ENCODE measurements at places on chromosomes 16 and 17.

DNA sequence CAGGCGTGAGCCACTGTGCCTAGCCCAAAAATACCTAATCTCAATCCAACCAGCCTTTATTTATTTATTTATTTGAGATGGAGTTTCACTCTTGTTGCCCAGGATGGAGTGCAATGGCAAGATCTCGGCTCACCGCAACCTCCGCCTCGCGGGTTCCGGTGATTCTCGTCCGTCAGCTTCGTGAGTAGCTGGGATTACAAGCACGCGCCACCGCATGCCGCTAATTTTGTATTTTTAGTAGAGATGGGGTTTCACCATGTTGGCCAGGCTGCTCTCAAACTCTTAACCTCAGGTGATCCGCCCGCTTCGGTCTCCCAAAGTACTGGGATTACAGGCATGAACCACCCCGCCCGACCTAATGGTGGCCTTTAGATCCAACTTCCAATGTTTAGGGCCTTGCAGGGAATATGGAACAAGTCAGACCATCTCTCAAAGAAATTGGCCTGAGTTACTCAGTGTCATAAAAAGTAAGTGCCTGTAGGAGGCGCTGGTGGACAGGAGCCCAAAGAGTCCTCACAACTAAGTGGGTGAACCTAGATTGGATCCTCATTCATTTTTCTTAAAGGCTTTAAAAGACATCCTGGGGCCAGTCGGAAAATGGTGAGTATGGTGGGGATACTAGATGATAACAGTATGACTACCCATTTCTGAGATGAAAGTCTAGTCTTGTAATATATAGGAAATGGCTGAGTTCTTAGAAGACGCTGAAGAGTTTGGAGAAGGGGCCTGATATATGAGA is 4.6 kb downstream of the ZSCAN10 start:
- no peak for DNase-seq

DNA sequence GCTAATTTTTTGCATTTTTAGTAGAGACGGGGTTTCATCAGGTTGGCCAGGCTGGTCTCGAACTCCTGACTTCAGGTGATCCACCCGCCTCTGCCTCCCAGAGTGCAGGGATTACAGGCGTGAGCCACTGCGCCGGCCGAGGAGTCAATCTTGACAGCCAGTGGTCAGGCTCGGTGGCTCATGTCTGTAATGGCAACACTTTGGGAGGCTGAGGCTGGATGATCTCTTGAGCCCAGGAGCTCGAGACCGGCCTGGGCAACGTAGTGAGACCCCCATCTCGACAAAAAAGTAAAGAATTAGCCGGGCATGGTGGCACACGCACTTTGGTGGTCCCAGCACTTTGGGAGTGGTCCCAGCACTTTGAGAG is 608 bp upstream of the PGS1 start:
- no peak for DNase-seq

GRCh38 chr16:30060836-30061554 is 4.6 kb upstream of the ALDOA start:
- no peak for DNase-seq

- no peak for DNase-seq
These were observed 35.5 kb downstream of the UBN1 start for GRCh38 chr16:4882633-4883285.

- no peak for DNase-seq
These were observed 1.8 kb downstream of the IL27 start for GRCh38 chr16:28504707-28505404.

GRCh38 chr16:24734382-24734781 is 4.9 kb downstream of the TNRC6A start:
- no peak for DNase-seq

DNA sequence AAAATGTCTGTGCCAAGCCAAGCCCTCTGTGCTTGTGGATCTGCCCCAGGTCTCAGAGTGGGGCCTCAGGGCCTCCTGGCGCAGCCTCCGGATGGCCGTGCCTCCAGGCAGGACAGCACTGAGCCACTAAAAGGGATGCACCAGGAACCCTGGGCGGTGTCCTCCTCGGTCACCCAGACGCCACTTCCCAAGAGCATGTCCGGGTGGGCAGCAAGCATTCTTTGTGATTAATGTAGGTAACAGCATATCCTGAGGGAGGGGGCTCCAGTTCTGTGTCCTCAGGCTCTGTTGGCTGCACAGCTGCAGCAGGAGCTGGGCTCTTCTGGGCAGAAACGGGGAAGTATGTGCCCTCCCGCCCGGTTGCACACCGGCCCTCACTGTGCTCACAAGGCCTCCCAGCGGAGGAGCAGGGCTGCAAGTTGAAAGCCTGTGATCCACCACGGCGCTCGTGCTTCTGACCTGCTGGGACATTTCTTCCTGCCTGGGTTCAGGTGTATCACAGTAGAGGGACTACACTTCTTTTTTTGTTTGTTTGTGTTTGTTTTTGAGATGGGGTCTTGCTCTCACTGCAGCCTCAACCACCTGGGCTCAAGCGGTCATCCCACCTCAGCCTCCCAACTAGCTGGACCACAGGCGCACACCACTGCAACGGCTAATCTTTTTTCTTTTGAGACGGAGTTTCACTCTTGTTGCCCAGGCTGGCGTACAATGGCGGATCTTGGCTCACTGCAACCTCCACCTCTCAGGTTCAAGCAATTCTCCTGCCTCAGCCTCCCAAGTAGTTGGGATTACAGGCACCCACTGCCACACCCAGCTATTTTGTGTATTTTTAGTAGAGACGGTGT is 37.9 kb upstream of the CHMP6 start:
- no peak for DNase-seq

- peak; percentile 30 for DNase-seq
These were observed 660 bp downstream of the RBBP6 start for GRCh38 chr16:24539850-24540601.

DNA sequence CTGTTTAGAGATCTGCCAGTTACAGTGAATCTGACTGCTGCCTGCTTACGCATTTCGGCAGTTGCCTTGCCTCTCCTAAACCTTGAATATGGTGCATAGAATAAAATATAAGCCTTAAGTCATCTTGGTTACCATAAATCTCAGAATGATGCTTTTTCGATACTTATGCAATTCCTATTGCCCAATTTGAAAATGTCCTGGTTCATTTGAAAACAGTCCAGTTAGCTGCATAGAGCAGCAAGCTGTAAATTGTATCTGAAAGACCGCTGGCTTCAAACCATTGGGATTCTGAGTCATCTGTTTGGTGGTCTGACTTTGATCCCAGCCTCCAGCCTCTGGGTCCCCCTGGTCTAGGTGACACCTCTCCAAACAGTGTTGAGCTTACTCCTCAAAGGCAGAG is 2.7 kb upstream of the PRKCA start:
- no peak for DNase-seq

DNA sequence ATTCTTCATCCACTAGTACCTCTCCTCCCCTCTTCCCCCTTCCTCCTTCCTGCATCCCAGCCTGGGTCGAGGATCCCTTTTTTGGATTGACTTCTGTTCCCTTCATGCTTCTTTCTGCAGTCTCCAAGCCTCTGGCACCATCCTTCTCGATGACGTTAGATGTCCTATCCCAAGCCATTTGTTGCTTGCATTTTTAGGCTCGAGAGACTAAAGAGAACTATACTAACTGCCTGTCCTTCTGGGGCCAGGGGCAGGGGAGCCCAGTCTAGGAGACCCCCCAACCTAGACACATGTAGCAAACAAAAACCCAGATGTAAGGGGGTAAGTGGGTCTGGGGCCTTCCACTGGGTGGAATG is 23.9 kb downstream of the UNK start:
- no peak for DNase-seq

GRCh38 chr17:32206861-32207260 is 58.8 kb upstream of the RHBDL3 start:
- no peak for DNase-seq

Data from activated CD4-positive, CD25-positive, alpha-beta regulatory T cell (primary cell).